ENCODE measurements at places on chromosomes 7 and 10.

- no peak for DNase-seq
Observed at GRCh38 chr10:69757553-69758309, 44.0 kb upstream of the COL13A1 start.

GRCh38 chr7:88928276-88928675, 132.7 kb upstream of the TEX47 start:
- DNase-seq: no peak

DNA sequence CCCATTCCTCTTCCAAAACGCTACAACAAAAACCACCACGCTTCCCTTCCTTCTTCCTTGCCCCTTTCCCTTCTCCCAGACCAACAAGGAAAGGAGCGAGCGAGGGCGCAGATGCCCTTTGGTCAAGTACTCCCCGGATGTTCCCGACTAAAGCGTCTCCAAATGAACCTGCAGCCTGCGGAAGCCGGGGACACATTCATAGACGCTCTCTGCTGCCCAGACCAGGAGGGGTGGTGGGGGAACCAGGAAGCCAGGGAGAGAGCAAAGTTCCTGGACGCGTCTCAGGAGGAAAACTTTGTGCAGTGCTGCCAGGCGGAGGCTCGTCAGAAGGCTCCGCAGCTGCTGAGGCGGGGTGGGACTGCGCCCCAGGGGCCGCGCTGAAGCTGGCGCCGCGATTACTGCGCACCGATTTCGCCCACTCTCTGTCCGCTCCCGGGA, 754 bp downstream of the SEMA3D start:
- peak; percentile 23 for DNase-seq

DNA sequence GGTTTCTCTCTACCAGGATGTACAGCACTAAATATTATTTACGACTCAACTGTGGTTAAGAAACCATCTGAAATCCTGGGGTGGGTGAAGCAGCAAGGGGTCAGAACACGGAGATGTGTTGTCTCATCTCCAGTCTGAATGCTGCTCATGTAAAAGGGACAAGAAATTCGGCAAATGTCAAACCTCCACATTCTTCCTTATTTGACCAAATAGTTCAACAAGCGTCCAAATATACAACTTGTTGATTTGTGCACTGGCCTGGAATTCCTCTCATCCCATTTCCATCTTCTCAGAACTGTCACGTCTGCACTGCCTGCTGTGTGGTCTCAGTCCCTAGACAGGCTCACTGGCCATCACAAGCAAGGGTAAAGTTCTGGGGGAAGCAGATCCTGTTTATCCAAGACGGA, 520.0 kb downstream of the PARD3 start:
- DNase-seq: no peak

- no peak for DNase-seq
Observed at GRCh38 chr7:158020706-158021095, 566.9 kb downstream of the PTPRN2 start.

GRCh38 chr7:132113536-132114371, 462.5 kb downstream of the PLXNA4 start:
- no peak for DNase-seq

DNA sequence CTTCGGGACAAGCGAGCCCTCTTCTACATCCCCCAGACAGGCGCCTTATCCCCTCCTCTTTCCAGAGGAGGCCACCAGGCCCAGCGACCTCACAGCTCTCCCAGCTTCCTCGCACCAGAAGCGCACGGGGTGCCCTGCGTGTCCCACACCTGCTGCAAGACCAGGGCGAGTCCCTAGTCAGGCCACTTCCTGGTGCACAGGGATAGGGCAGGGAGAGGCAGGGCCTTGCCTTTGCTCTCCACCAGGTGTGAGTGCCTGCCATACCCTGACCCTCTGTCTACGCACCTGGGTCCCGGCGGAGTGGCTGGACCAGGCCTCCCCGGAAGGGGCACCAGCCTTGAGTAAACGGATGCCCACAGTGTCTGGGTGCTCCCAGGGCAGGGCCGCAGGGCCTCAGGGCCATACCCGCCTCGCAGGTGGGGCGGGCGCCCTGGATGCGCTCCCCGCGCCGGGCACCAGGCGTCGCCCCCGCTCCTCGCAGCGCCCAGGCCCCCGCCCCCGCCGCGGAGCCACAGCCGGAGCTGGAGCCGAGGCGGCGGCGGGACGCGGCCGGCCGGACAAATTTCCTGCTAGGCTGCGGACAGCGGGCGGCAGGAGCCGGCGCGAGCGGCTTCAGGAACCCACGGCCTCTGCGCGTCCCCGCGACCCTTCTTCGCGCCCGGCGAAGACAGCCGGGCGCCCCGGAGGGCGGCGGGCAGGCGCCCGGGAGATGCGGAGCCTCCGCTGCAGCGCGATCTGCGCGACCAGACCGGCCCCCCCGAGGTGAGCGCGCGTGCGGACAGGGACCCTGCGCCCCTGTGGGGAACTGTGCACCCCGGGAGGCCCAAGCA, at the start of gene PTPRE:
Gene PTPRE, plus strand, starts transcription at position 556 of the 830 bp plus-strand sequence. CDS start 133,779 bp downstream, outside the sequence.
- peak; percentile 41 for DNase-seq

DNA sequence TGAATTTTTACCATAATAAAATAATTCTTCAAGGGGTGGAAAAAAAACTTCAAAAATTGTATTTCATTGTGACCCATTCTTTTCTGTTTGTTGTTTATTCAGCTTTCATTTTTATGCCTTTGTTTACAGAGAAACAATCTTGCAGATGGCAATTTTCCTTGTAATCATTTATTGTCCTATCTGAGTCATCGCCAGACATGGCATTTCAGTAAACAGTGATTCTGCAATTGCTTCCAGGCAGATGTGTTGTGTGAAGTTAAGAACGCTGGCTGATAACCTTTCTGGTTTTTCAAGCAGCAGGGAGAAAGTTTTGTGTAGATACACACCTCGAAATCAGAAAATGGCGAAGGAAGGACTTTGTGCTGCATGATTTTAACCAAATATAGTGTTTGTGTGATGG, 80.7 kb upstream of the RPA3 start:
- no peak for DNase-seq

- no peak for DNase-seq
Observed at GRCh38 chr7:38206071-38206470, 28.0 kb downstream of the STARD3NL start.

- no peak for DNase-seq
Observed at GRCh38 chr7:147197006-147197405, 1080.4 kb downstream of the CNTNAP2 start.

DNA sequence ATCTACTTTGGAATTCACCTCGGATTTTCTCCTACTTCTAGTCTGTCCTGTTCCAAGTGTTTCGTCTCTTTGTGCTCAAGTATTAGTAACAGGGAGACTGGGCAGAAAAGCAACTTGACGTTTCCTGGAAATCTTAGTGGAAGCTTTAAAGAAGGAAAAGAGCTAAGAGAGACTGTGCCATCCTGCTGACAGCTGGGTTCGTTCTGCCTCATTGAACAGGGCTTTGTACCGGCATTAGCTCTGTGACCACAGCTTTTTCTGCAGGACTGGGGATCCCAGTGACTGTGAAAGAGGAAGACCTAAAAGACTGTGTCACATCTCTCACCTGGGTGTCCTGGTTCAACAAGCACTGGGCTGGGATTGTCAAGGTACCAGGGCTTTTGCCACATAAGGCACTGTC, 70.8 kb upstream of the CDCA7L start:
- DNase-seq: no peak
